ENCODE measurements at places on chromosomes 16 and 17.

- DNase-seq = no peak
Measured at GRCh38 chr16:29984137-29984763, 10.6 kb downstream of the TAOK2 start.

GRCh38 chr16:86679490-86679889 is 101.1 kb downstream of the FOXL1 start:
- no peak for DNase-seq

- DNase-seq = no peak
Measured at GRCh38 chr16:86625029-86625428, 46.7 kb downstream of the FOXL1 start.

DNA sequence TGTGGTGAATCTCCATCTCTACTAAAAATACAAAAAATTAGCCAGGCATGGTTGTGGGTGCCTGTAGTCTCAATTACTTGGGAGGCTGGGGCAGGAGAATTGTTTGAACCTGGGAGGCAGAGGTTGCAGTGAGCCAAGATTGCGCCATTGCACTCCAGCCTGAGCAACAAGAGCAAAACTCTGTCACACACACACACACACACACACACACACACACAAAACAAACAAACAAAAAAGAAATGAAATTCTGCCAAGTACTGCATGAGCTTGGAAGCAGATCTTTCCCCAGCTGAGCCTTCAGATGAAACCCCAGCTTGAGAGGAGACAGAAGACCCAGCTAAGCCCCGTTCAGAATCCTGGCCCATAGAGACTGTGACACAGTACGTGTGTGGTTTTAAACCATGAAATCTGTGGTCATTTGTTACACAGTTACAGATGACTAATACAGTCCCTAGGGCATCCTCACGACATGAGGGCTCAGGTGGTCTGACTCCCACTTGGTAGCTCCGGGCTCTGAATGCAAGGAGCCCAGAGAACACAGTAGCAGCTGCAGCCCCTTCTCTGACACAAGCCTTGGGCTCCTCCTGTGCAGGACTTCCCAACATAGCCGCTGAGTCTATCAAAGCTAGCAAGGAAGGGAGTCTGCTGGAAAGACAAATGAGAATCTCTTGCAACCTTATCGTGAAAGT is 132.8 kb downstream of the SEC14L1 start:
- no peak for DNase-seq

DNA sequence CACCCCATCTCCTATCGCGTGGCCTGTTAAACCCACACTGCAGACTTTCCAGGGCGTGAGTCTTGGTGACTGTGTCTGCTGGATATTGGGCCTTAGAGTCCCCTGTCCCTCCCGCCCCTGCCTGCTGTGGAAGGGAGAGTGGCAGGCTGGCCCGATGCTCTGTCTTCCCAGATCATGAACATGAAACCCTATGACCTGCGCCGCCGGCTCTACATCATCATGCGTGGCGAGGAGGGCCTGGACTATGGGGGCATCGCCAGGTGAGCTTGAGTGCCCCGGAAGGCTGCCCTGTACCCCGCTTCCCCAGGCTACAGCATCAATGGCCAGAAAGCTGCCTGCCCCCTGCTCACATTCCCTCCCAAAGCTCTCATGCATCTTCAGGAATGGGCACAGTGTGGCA is 19.5 kb upstream of the CLEC18A start:
- DNase-seq = no peak

DNA sequence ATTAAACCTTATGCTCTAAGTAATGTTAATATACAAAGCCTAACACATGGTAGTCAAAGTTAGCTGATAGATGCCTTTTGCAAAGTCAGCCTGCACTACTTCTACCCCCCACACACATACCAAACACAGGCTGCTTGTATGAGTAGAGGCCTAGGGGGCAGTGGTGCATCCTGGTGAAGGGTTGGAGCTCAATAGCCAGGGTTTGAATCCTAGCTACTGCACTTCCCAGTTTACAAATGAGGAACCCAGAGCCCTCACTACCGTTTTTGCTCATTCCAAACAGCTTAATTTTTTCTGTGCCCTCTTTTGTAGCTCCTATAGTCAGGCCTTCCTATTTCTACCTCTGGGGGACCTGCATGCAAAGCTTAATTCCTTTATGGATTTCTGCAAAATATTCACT is 18.9 kb upstream of the HYDIN start:
- DNase-seq = no peak

DNA sequence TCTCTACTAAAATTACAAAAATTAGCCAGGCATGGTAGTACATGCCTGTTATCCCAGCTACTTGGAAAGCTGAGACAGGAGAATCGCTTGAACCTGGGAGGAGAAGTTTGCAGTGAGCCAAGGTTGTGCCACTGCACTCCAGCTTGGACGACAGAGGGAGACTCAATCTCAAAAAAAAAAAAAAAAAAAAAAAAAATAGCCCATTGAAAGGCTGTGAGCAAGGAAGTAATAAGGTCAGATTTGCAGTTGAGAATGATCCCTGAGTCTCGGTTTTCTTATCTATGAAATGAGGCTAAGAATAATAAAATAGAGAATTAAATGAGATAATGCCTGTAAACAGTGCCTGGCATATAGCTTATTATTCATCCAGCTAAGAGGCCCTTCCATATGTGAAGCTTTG is 1.3 kb upstream of the PDK2 start:
- DNase-seq = no peak

DNA sequence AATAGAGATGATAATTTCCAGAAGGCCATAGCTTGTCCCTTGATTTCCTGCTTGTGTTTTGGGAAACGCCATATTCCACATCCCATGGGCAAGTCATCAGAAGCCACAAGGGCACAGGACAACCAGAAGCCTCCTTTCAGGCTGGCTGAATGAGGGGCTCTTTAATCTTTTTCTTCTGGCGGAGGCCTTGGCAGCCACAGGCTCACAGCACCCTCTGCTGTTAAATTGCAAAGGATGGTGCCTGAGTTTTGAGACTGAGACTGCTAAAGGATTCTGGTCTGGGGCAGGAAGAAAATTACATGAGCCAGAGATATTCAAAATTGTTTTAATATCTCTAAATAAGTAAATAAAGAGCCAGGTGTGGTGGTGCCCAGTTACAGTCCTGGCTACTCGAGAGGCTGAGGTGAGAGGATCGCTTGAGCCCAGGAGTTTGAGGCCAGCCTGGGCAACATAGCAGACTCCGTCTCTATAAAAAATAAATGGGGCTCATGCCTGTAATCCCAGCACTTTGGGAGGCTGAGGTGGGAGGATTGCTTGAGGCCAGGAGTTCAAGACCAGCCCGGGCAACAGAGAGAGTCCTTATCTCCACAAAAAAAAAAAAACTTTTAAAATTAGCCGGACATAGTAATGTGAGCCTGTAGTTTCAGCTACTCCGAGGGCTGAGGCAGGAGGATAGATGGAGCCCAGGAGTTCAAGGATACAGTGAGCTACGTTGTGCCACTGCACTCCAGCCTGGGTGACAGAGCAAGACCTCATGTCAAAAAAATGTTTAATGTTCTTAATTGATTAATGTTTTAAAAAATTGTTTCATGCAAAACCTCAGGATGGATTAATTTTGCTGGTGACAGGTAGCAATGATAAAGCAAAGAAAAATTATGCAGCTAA is 26.3 kb downstream of the AARSD1 start:
- DNase-seq = no peak

- no peak for DNase-seq
Measured at GRCh38 chr16:86049641-86050040, 150.7 kb downstream of the IRF8 start.

GRCh38 chr17:49553676-49554335 is 21.9 kb upstream of the NXPH3 start:
- DNase-seq = no peak

DNA sequence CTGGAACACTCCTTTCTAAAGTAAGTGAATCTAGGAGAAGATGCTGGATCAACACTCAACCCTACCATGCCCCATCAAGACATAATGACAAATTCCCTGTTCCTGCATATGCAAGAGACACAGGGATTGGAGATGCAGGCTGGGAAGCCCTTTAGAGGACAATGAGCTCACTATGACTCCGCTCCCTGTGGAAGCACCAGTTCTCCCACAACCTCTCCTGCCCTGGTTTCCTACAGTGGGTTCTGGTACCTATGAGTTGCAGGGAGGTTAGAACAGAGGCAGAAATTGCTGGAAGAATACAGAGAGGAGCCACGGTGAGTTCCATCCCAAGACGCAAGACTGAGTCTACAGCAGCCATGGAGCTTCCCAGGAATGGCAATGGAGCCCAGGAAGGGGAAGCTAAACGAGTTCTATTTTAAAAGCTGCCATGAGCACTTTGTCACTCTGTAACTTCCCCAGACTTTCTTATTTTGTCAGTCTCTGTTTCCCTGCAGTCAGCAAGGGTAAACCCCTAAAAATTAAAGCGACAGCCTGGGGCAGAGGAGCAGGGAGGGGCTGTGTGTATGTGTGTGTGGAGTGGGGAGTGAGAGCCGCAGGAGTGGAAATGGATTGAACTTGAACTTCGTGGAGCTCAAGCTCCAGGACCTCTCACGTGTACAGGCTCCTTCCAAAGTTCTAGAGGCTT is 42.3 kb upstream of the PIK3R6 start:
- no peak for DNase-seq

- DNase-seq = no peak
Measured at GRCh38 chr16:88790312-88791211, 5.5 kb upstream of the PIEZO1 start.

- DNase-seq = no peak
Measured at GRCh38 chr16:56960681-56961281, 969 bp upstream of the CETP start.

DNA sequence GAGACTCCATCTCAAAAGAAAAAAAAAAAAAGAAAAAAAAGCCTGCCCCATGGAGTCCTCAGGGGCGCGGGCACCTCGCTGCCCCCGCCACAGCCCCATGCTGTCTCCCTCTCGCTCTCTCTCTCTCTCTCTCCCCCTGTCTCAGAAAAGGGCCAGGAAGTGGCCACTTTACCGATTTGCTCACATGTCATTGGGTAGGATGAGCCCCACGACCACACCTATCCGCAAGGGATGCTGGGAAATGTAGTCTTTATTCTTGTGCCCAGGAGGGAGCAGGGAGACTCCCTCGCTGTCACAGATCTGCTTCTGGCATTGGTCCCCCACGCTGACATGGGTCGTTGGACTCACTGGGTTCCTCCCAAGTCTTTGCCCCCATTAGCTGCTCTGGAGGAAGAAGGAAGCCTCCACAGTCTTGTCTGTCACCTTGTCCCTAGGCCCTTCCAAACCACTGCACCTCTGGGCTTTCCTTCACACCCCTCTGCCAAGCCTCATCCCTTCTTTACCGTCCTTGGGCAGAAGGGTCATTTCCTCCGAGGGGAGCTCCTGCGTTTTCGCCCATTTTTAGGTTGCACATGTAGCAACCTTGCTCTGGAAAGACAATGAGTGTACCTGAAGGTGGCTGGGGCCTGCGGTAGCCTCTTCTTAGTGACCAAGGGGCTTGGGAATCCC is 6.9 kb upstream of the GJD3 start:
- no peak for DNase-seq

- DNase-seq = no peak
Measured at GRCh38 chr17:74543406-74543805, 2.5 kb downstream of the CD300C start.

DNA sequence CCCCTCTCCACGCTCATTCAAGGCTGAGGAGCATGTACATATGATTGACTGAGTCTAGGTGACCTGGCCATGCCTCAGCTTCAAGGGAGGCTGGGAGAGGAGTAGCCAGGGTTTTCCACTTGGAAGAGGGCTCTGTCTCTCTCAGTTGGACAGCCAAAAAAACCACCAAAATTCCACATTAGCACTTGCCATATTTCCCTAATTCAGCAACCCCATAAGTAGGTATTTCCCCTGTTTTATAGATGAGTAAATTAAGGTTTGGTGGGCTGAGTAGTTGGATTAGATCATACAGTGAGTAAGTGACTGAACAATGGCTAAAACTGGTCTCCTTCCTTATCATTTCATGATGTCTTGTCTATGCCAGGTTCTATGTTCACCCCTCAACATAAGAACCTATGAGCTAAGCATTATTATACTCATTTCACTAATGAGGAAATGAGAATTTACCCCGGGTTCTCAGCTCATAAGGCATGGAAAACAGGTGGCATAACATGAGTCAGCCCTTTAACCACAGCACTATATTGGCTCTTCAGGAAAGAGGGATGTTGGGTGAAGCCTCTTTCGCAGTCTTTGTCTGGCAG is 68.0 kb upstream of the GAS7 start:
- DNase-seq = no peak
